ENCODE measurements at places on chromosomes 16 and 17.

DNA sequence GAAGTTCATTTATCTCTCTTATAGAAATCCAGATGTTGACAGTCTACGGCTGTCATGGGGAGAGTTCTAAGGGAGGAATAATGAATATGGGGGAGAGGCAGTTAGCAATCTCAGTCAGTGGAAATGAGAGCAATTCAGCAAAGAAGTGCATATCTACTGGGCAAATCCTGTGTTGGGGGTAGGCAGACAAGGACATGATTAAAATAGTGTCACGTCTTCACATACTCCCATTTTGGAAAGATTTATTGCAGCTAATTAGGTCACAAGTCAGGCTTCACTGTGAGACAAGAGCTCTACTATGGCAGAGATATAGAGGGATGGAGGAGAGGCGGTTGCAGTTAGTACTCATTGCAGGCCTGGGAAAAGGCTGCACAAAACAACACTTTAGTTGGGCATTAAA is 29.8 kb downstream of the LRRC36 start:
- no peak for DNase-seq

DNA sequence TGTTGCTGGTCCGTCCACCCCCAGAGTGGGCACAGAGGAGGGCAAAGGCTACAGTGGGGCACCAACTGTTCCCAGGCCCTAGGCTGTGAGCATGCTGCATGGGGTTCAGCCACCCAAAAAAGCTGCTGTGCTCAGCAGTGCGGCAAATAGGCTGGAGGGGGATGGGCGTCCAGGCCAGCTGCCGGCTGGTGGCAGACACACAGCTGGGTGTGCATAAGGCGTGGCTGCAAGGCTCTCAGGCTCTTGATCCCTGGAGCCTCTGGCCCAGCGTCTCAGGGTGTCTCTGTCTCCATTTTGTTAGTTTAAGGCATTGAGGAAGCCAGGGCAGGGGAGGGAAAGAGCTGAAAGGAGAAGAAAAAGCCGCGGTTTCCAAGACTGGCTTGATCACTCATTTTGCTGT is 8.8 kb downstream of the RPL19 start:
- no peak for DNase-seq

DNA sequence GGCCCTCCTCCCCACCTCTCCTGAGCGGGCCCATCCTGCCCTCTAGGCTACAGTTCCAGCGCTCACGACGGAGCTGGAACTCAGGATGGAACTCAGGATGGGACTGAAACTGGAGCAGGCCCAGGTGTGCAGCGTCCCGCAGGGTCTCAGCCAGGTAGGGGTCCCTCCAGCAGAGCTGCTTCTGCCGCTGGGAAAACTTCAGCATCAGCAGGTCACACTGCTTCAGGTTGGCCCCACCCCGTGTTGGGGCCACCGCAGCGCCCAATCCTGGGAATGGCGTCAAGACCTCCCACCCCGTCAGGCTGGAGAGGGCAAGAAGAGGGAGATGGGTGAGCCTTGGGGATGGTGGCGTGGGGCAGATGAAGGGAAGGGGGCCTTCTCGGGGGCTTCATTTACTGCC is 62.6 kb upstream of the TMEM97 start:
- DNase-seq: no peak

DNA sequence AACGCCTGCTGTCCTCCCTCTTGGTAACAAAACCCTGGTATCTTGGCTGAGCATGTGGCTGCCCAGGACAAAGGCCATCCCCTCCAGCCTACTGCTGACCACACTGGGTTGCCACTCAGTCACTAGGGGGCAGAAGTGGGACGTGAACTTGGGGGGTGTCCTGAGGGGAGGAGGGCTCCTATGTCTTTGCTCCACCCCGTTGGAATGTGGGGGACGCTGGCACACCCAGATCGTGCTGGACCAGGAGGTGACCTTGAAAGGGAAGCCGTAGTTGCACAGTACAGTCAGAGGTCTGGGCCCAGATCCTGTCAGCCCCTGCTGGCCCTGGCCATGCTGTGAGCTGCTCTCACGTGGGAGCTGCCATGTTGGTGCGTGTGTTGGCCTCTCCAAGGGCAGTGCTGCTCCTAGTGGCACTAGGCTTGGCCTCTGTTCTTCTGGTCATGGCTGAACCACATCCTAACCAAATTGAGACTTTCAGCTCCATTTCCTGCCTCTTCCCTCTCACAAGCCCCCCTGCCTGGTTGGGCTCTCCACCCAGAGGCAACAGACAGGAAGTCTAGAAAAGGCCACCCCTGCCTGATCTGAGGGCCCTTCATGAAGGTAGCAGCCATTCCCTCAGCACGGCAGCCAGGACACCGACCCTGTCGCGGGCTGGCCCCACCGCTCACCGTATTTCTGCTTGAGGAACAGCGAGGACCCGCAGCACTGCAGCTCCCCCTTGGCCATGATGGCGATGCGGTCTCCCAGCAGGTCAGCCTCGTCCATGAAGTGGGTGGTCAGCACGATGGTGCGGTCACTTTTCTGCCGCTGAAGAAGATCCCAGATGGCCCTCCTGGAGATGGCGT is 29.0 kb upstream of the RNPS1 start:
- no peak for DNase-seq

DNA sequence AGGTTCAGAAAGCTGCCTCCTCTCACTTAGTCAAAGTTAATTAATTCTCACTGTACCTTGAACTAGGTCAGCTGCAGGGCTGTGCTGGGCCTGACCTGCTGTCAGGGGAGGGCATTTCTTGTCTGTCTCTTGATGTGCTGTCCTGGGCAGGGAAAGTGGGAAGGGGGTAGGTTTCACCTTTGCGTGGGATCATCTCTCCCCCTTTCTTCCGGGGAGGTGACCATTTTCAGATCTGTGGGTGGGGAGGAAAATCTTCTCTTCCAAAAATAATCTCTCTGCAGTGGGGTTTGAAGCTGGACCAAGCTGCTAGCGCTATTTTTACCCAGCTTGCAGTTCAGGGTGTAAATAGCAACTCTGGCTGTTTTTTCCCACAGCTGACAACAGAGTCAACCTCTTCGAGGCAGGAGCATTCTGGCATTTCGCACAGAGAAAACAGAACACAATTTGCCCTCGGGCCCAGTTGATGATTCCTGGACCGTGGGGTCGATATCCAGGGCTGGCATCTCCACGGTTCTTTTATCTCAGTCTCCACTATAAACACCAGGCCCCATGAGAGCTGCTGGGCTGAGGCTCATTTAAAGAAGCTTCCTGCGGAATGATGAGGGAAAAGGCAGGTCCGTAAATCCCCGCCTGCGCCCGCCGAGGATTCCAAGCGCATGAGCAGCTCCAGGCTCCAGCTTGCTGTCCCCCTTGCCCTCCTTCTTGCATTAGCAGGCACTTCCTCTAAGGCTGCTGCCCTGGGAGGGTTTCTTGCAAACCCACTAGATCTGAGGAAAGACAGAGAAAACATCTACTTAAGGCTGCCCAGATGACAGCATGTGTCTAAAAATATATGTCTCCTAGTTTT is 93.9 kb downstream of the YPEL2 start:
- DNase-seq: no peak

- DNase-seq: no peak
These were observed at the start of gene GLTPD2 for GRCh38 chr17:4788807-4789700. GLTPD2 (plus strand) TSS chr17:4788964; CDS start chr17:4789012, 48 bp downstream.

GRCh38 chr17:53406907-53407306 is 415.8 kb upstream of the KIF2B start:
- DNase-seq: no peak

Data from stimulated activated CD4-positive, alpha-beta T cell treated with anti-CD3 and anti-CD28 coated beads, Interleukin-1b, Interleukin-23, amount 100 ng/mL, for 1 hour (primary cell).